ENCODE measurements at places on chromosomes 3 and 15.

DNA sequence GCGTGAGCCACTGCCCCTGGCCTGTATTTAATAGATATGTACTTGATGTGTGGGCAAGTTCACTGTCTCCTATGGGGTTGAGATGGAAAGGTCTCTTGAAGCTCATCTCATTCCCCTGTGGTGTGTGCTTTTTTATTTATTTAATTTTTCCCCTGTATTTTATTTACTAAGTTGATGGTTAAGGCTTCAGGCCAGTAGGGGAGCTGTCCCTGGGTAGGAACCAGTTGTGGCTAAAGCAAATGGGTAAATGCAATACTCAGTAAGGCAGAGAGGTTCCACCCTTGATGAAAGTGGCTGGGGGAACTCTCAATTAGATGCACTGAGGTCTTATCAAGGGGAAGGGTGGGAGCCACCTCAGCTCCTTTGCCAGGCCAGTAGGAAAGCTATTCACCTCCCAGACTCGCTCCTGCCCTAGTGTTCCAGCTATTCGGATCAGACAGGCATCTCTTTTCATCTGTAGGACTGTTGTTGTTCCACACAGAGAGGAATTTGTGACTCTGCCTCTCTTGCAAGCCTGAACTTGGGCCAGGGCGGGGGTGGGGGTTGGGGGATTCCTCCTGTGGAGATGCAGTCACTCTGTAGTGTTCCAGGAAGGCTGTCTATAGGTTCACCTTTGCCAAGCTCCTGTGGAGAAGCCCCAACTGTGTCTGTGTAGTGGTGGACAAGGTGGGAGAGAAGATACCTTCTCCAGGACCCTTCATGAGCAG, 26.1 kb downstream of the PCCB start:
- H3K27ac ChIP-seq, result no peak overlapping the region
- H3K4me3 ChIP-seq, result no peak overlapping the region
- H3K27me3 ChIP-seq, result no peaks in the 10 kb centered on the region
- peaks cover 5% of the 10 kb centered on the region for H3K36me3 ChIP-seq
- peaks cover 47% of the 10 kb centered on the region for H3K4me1 ChIP-seq
- no peak for DNase-seq

DNA sequence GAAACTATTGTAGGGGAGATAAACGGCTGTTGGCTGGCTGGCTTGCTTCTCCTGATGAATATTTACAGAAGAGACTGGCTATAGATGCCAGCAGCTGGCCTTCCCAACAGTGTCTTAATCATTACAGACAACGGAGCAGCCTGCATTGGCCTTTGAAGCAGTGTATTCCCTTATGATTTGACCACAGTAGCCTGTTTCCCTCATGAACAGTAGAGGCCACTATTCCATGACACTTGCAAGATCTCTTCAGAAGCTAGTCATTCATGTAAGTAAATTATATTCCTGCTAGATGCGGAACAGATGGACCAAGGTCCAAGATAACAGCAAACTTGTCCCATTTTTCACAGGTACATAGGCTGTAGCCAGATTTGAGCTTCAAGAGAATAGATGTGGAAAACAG, 47.3 kb downstream of the TMCO5A start:
- no peak overlapping the region for H3K27ac ChIP-seq
- no peaks in the 10 kb centered on the region for H3K4me1 ChIP-seq
- no peak for DNase-seq

- H3K4me3 ChIP-seq, result no peak overlapping the region
- no peak for DNase-seq
- peaks cover 2% of the 10 kb centered on the region for H3K36me3 ChIP-seq
- H3K4me1 ChIP-seq, result no peaks in the 10 kb centered on the region
Observed at GRCh38 chr3:7669641-7670040, 808.7 kb downstream of the GRM7 start.

- no peak for DNase-seq
- no peak overlapping the region for H3K27ac ChIP-seq
- H3K4me1 ChIP-seq, result no peaks in the 10 kb centered on the region
- no peaks in the 10 kb centered on the region for H3K27me3 ChIP-seq
- no peaks in the 10 kb centered on the region for H3K36me3 ChIP-seq
Observed at GRCh38 chr15:27238209-27238608, 267.2 kb downstream of the GABRG3 start.

- no peaks in the 10 kb centered on the region for H3K27me3 ChIP-seq
- no peak overlapping the region for H3K27ac ChIP-seq
- H3K4me1 ChIP-seq, result peaks cover 10% of the 10 kb centered on the region
- H3K36me3 ChIP-seq, result no peaks in the 10 kb centered on the region
- no peak for DNase-seq
Observed at GRCh38 chr3:112688085-112688769, 47.3 kb upstream of the CCDC80 start.

DNA sequence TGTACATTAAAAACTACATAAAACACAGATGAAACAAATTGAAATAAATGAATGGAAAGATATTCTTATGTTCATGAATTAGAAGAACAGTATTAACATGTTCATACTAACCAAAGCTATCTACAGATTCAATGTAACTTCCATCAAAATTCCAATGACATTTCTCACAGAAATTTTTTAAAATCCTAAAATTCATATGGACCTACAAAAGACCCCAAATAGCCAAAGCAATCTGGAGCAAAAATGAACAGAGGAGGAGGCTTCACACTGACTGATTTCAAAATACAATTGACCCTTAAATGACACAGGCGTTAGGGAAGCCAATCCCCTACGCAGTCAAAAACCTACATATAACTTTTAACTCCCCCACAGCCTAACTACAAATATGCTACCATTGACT, 39.4 kb downstream of the KPNA1 start:
- H3K4me3 ChIP-seq, result no peak overlapping the region
- no peaks in the 10 kb centered on the region for H3K27me3 ChIP-seq
- peaks cover 4% of the 10 kb centered on the region for H3K36me3 ChIP-seq

DNA sequence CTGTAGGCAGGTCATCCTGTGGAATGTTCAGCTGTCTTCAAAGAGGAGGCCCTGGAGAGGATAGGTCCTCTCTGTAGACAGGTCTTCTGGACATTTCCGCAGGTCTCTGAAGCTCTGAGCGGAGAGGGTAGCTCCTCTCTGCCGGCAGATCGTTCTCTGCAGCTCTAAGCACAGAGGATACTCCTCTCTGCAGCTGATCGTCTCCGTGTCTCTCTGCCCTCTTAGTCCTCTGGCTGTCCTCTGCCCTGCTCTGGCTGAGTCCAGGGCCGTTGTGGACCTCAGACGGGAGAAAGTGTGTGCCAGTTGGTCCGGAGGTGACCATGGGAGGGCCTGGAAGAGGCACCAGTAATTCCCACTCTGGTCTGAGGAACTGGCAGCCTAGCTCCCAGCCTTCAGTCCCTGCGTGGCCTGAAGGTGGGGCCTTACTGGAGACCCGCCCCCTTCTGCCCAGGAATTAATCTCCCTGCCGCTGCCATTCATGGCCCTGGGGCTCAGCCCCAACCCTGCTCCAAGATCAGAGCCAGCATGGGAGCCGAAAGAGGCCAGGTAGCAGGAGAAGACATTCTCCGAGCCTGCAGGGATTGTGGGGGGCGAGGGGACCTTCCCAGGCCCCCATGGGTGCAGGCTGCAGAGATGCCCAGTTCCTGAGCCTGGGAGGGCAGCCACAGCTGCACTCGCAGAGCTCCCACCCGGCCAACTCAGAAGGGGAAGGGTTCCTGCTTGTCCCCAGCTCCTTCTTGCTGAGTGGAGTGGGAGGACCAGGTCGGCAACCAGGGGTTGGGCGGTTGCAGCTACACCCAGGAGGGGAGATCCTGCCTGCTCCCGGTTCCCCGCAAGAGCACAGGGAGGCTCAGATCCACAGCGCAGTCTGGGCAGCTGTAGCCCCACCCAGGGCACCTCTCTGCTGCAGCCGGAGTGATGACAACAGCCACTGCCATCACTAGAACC, 488.7 kb downstream of the RSL24D1 start:
- no peaks in the 10 kb centered on the region for H3K4me1 ChIP-seq
- H3K27ac ChIP-seq, result no peak overlapping the region
- no peaks in the 10 kb centered on the region for H3K36me3 ChIP-seq
- no peak for DNase-seq
- H3K27me3 ChIP-seq, result no peaks in the 10 kb centered on the region
- H3K4me3 ChIP-seq, result no peak overlapping the region

DNA sequence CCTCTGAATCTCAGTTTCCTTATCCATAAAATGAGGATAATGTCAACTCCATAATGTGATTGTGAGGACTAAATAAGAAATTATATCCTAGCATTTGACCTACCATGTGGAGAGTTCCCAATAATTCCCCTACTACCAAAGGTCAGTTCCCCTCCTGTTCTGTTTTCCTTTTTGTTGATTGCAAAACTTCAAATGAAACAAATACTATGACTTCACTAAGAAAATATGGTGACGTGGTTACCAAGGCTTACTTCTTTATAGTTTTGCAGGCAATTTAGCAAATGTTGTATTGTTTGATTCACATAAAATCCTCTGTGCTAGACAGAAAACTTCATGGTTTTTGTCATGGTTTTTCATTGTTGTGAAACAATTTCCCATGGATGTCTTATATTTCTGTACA, 153.8 kb upstream of the RORA start:
- no peaks in the 10 kb centered on the region for H3K36me3 ChIP-seq
- no peak overlapping the region for H3K4me3 ChIP-seq
- no peaks in the 10 kb centered on the region for H3K4me1 ChIP-seq
- peaks cover 59% of the 10 kb centered on the region for H3K27me3 ChIP-seq
- no peak for DNase-seq

- no peak overlapping the region for H3K4me3 ChIP-seq
- H3K36me3 ChIP-seq, result peaks cover 2% of the 10 kb centered on the region
- no peak for DNase-seq
- H3K4me1 ChIP-seq, result no peaks in the 10 kb centered on the region
- H3K27ac ChIP-seq, result no peak overlapping the region
Observed at GRCh38 chr3:153785901-153786300, 335.3 kb upstream of the ARHGEF26 start.

DNA sequence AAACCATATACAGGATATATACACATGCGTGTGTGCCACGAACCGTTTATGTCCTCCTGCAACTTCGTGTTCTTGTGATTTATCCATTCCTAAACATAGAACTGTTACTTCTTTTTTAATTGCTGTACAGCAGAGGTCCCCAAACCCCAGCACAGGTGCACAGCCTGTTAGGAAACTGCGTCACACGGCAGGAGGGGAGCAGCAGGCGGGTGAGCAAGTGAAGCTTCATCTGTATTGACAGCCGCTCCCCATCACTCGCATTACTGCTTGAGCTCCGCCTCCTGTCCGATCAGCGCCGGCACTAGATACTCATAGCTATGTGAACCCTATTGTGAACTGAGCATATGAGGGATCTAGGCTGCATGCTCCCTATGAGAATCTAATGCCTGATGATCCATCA, 34.9 kb upstream of the NRROS start:
- H3K4me3 ChIP-seq, result no peak overlapping the region
- H3K36me3 ChIP-seq, result no peaks in the 10 kb centered on the region
- H3K27me3 ChIP-seq, result no peaks in the 10 kb centered on the region
- H3K4me1 ChIP-seq, result peaks cover 10% of the 10 kb centered on the region

GRCh38 chr15:57580866-57581265, 10.8 kb upstream of the MYZAP start:
- H3K4me3 ChIP-seq, result no peak overlapping the region
- H3K27me3 ChIP-seq, result peaks cover 82% of the 10 kb centered on the region
- DNase-seq, result no peak
- H3K27ac ChIP-seq, result no peak overlapping the region
- no peaks in the 10 kb centered on the region for H3K4me1 ChIP-seq
